ENCODE measurements at places on chromosomes 16 and 17.

DNA sequence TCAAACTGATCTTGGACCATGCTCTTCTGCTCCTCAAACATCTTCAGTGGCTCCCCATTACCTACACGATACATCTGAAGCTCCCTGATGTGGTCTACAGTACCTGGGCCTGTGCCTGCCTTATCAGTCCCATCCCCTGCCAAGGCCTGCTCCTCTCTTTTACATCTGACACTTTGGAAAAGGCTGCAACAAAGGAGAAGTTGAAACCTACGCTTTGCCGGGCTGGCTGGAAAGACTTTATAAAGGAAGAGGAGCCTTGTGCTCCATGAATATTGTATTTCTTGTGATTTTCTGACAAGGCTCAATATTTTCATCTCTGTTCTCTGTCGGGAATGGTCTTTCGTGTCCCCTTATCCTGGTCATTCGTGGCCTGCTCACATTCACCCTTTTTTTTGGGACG lies 132.5 kb downstream of the XYLT1 start:
- no peak for DNase-seq

GRCh38 chr17:82103553-82104451 lies 5.8 kb upstream of the FASN start:
- no peak for DNase-seq

DNA sequence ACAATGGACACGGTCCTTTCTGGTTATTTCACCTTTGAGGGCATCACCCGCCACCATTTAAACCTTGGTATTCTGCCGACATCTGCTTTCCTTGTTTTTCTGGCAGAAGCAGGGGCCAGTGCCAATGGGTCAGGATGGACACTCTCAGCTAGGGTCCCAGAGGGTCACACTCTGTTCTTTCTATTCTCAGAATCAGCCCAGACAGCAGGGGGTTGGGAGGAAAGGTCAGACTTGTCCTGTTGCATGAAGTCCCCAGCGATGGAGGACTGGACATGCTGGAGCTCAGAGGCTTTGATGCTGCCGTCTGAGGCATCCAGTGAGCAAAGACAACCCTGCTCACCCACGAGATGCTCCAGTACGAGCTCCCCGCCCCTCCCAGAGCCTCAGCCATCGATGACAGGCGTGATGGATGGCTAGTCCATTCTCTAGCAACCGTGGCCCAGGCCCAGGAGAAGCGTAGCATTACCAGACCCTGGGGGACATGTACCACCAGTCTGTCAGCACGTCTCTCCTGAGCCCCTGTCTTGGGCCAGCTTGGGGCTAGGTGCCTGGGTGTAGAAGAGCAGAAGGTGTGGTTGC lies 62.0 kb downstream of the FOXL1 start:
- no peak for DNase-seq

- DNase-seq: no peak
Measured at GRCh38 chr17:74408262-74408661, 23.6 kb upstream of the GPRC5C start.

GRCh38 chr17:35169835-35170363 lies 22.3 kb downstream of the UNC45B start:
- DNase-seq: no peak

Data from NCI-H1694 (cell line).